ENCODE measurements at places on chromosomes 12 and 14. TPM values are rescaled to one million over a fixed set of nuclear protein-coding genes. Genes with fewer than 3 reads are reported as not detected.

The GPR132 gene
- total RNA-seq = 0.63 TPM

The COX8C gene
- total RNA-seq = not detected

DNA sequence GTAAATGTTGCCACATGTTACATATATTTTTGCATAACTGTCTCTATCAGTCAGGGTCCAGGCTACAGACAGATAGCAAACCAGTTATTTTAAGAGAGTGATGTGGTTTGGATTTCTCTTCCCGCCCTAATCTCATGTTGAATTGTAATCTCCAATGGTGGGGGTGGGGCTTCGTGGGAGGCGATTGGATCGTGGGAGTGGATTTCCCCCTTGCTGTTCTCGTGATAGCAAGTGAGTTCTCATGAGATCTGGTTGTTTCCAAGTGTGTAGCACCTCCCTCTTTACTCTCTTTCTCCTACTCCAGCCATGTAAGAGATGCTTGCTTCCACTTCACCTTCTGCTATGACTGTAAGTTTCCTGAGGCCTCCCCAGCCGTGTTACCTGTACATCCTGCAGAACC is 704.2 kb upstream of the TBX3 start:
- no peak overlapping the region for H3K27ac ChIP-seq
- no peaks in the 10 kb centered on the region for H3K4me1 ChIP-seq
- DNase-seq = no peak
- no peaks in the 10 kb centered on the region for H3K36me3 ChIP-seq
- H3K27me3 ChIP-seq = no peaks in the 10 kb centered on the region

DNA sequence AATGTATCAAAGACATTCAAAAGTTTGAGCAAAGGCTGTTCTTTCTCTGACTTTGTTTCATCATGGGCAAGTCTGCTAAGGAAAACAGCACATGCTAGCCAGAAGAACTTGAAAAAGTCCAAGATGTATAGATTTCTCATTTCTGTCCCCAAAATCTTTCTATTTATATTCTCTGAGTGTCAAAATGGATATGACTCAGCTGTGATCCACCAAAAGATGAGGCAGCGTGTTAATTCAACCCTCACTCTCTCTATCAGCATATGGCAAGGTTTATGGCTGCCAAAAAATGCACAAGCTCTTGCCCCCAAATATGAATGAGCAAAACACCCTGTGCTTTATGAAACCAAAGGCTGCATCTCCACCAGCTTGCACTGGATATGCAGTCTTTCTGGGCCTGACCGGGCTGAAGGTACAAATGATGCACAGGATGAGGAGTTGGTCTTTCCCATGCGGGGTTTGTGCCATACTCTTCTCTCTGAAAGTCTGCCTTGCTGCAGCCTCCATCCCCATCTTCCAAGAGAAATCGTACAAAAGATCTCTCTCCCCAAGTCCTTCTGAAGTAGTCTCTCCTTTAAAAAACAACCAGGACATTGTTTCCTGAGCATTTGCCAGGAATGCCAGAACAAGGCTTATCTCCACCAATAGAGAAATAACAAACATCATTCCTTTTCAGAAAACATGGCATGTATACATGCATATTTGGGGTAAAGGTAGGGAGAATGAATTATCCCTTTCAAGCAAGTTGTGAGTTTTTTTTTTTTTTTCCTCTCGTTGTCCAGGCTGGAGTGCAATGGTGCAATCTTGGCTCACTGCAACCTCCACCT is 203.4 kb downstream of the TMX1 start:
- no peak for DNase-seq
- 0 out of 2 replicates have a peak, but pooled peaks cover 2% of the 10 kb centered on the region for H3K4me1 ChIP-seq
- H3K27me3 ChIP-seq = no peaks in the 10 kb centered on the region
- H3K36me3 ChIP-seq = no peaks in the 10 kb centered on the region
- H3K4me3 ChIP-seq = no peak overlapping the region

DNA sequence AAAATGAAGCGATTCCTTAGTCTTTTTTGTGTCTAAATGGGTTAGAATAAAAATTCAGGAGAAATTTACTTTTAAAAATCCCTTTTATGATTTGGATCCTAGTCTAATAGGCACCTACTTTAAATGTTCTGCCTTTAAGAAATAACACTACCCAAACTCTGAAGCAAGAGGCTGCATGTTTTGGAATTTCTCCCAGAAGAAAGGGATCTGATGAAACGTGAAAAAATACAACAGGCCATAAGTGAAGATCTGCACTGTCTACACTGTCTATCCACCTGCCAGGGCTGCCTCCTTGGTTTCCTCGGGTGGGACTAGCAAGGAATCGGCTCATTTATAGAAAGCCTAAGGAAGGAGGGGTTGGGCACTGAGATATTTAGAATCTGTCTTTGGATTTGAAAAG is 22.1 kb downstream of the ACVR1B start:
- no peak for DNase-seq
- no peaks in the 10 kb centered on the region for H3K4me1 ChIP-seq
- H3K27ac ChIP-seq = no peak overlapping the region
- H3K36me3 ChIP-seq = peaks cover 14% of the 10 kb centered on the region

The RERGL gene
- total RNA-seq = not detected

The RD3L gene
- not detected for total RNA-seq

DNA sequence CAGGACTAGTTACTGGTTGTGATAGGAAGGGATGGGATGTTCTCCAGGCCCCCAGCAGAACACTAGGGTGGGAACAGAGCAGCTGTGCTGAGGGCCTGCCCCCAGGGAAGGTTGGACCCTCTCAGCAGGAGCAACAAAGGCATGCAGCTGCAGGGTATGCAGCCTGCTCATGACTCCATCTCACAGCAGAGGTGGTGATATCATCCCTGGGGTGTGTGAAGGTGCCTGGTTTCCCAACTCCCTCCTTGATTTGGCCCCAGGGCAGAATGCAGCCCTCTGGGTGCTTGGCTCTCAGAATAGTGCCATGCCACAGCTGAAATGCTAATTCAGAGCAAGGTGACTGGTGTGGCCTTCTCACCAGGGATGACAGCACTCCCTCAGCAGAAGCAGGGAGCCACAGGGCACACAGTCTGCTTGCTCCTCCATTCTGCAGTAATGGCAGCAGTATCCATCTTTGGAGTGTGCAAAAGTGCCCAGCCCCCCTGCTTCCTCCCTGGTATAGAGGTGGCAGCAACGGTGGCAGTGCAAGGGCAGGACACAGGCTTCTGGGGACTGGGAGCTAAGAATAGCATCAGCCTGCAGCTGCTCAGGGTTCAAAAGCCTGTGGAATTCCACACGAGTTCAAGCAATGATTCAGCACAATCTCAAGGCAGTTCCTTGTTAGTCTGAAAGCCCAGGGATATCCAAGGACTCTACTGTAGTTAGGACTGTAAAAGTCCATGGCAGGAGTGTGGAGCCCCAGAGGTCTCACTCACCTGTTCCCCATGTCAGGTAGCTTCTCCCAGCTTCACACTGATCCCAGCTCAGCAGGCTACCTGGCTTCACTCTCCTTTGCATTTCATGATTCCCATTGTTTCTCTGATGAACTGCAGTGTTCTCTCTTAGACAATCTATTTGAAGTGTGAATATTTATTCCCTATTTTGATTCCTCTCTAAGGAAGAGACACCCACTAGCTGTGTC is 298.1 kb upstream of the FOXG1 start:
- no peaks in the 10 kb centered on the region for H3K36me3 ChIP-seq
- peak; percentile 46 for DNase-seq
- H3K27me3 ChIP-seq = no peaks in the 10 kb centered on the region
- H3K4me3 ChIP-seq = no peak overlapping the region
- peaks cover 17% of the 10 kb centered on the region for H3K4me1 ChIP-seq
- no peak overlapping the region for H3K27ac ChIP-seq

The LAG3 gene
- not detected for total RNA-seq

The GUCY2C gene
- total RNA-seq = not detected

DNA sequence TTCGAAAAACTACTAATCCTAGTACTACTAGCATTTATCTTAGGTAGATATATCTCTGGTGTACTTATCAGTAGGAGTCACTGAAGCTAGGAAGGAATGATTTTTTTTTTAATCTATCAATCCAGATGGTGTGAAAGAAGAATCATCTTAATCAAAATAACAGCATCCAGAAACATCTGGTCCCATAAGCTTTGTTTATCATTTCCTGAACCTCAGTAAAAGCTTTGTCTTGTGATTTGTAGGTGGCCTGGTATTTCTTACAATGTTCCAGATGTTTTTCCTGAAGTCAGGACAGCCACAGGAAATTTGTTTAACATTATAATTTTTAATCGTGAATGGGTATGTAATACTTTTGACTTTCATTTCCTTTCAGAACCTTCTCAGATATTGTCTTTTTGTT is 28.0 kb upstream of the LUM start:
- no peaks in the 10 kb centered on the region for H3K27me3 ChIP-seq
- H3K4me3 ChIP-seq = no peak overlapping the region
- H3K36me3 ChIP-seq = no peaks in the 10 kb centered on the region
- DNase-seq = no peak
- H3K27ac ChIP-seq = no peak overlapping the region

GRCh38 chr14:96126339-96126782 is 78.3 kb upstream of the BDKRB2 start:
- DNase-seq = no peak
- no peaks in the 10 kb centered on the region for H3K36me3 ChIP-seq
- H3K4me1 ChIP-seq = no peaks in the 10 kb centered on the region
- H3K27me3 ChIP-seq = no peaks in the 10 kb centered on the region
- no peak overlapping the region for H3K4me3 ChIP-seq
- H3K27ac ChIP-seq = no peak overlapping the region

- H3K36me3 ChIP-seq = no peaks in the 10 kb centered on the region
- no peaks in the 10 kb centered on the region for H3K4me1 ChIP-seq
- H3K27me3 ChIP-seq = no peaks in the 10 kb centered on the region
- no peak overlapping the region for H3K4me3 ChIP-seq
- DNase-seq = no peak
These were observed 2.9 kb downstream of the ULK1 start for GRCh38 chr12:131897276-131897675.

The CCDC177 gene
- total RNA-seq = 0.06 TPM

Data from SJCRH30 (cell line).